ENCODE measurements at places on chromosomes 7 and 10.
A peak's percentile ranks its signal among the peaks of the same experiment; 100 is the strongest.

GRCh38 chr7:88046839-88047573 lies 113.0 kb downstream of the ADAM22 start:
- no peak for DNase-seq

DNA sequence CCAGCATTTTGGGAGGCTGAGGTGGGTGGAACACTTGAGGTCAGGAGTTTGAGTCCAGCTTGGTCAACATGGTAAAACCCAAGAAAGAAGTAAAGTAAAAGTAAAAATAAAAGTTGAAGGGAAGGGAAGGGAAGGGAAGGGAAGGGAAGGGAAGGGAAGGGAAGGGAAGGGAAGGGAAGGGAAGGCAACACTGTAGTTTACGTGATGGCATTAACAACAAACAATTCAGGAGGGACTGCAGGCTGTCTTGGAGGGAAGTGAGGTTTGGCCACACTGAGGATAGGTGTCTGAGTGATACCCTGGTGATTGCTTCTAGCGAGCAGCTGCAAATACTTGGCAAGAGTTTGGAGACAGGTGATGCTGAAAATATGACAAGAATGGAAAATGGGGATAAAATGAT lies 298.0 kb downstream of the CALN1 start:
- DNase-seq = no peak

DNA sequence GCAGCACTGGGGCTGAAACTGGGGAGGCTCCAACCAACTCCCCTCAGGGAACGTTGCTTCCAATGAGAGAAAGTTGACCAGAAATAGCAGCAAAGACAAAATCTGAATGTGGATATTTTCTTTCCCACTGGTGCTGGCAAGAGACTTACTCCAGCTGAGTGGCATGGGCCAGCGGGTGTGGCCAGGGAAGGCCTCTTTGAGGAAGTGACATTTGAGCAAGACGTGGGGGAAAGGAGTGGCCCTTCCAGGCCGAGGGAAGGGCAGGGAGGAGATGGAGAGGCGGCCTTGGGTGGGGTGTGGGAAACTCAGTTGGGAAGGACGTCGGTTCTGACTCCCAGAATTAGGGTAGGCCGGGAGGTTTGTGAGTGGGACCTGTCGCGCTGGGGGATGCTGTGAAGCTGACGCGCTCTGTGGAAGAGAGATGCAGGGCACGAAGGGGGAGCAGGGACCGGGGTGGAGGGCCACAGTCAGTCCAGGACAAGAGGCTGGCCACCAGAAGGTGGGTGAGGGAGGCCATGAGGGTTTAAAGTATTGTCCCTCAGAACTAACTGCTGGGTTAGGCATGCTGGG lies 96.7 kb upstream of the IKZF1 start:
- DNase-seq = no peak

GRCh38 chr7:54788664-54789063 lies 29.7 kb upstream of the SEC61G start:
- DNase-seq = no peak

GRCh38 chr10:86929468-86930380 lies 27.7 kb downstream of the MMRN2 start:
- DNase-seq = no peak

- no peak for DNase-seq
Measured at GRCh38 chr7:85851571-85852193, 664.8 kb upstream of the SEMA3D start.

GRCh38 chr10:31937371-31937770 lies 8.7 kb upstream of the ARHGAP12 start:
- DNase-seq = no peak

GRCh38 chr7:40234046-40234445 lies 99.2 kb downstream of the SUGCT start:
- DNase-seq = peak; percentile 3

DNA sequence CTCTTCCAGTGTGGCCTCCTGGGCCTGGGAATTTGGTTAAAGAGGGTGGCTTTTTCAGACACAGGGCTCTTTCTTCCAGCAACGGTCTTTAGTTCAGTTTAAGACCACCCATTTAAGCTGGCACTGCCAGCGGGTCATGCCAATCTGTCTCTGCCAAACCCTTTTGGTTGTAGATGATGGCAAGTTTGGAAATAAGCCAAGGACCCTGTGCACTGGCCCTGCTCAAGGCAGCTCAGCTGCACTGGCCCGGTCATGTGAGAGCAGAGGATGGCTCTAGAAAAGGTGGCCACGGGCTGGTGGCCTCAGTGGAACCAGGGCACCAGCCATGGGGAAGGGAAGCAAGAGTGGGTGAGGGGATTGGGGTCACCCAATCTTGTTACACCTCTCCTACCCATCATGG lies 294.1 kb downstream of the GLRX3 start:
- DNase-seq = no peak

- DNase-seq = no peak
Measured at GRCh38 chr7:20249920-20250319, 32.7 kb upstream of the MACC1 start.
